ENCODE measurements at places on chromosomes 1 and 21.

GRCh38 chr21:33036430-33037162, 10.9 kb downstream of the OLIG2 start:
- no peak for DNase-seq

DNA sequence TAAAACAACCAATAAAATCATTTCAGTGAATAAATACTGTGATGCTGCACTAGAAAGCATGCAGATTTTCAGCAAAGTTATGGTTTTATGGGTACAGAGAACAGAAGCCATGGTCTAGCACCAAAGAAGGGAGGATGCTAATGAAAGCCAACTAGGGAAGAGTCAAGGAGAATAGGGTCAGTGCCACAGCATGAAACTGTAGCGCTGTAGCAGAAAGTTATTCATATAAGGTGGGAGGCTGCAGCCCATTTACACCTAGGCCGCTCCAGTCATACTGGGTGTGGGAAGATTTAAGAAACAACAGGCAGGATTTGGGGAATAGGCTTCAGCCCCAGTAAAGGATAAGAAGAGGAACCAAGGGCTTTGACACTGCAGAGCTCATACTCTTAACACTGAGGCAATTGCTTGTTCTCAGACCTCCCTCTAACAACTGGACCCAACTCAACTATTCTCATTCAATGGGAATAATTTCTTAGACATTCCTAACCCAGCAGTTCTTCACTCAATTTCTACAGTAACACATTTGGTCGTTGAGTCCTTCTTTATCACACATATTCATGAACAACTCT, 4.4 kb downstream of the IFI16 start:
- DNase-seq: no peak

- DNase-seq: no peak
These were observed 251.8 kb upstream of the USP24 start for GRCh38 chr1:55466921-55467320.

GRCh38 chr1:94683886-94684285, 136.3 kb upstream of the SLC44A3 start:
- DNase-seq: no peak

Data from stimulated activated CD4-positive, alpha-beta T cell treated with anti-CD3 and anti-CD28 coated beads, Interleukin-1b, Interleukin-23, amount 100 ng/mL, for 1 hour (primary cell).